CD14-positive monocyte (primary cell): ENCODE measurements at places on chromosomes 11 and 22. TPM values are rescaled to one million over a fixed set of nuclear protein-coding genes. Genes with fewer than 3 reads are reported as not detected.

DNA sequence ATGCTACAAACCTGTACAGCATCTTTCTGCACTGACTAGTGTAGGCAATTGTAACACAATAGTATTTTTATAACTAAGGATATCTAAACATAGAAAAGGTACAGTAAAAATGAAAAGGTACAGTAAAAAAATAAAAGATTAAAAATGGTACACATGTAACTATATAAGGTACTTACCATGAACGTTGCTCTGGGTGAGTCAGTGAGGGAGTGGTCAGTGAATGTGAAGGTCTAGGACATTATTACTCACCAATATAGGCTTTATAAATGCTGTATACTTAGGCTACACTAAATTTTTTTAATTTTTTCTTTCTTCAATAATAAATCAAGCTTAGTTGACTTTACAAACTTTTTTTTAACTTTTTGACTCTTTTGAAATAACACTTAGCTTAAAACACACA lies 59.9 kb downstream of the EIF3M start:
- no peak overlapping the region for H3K27ac ChIP-seq
- no peaks in the 10 kb centered on the region for H3K27me3 ChIP-seq
- H3K36me3 ChIP-seq, result no peaks in the 10 kb centered on the region
- no peak for DNase-seq
- no peak overlapping the region for H3K4me3 ChIP-seq
- H3K4me1 ChIP-seq, result no peaks in the 10 kb centered on the region

DNA sequence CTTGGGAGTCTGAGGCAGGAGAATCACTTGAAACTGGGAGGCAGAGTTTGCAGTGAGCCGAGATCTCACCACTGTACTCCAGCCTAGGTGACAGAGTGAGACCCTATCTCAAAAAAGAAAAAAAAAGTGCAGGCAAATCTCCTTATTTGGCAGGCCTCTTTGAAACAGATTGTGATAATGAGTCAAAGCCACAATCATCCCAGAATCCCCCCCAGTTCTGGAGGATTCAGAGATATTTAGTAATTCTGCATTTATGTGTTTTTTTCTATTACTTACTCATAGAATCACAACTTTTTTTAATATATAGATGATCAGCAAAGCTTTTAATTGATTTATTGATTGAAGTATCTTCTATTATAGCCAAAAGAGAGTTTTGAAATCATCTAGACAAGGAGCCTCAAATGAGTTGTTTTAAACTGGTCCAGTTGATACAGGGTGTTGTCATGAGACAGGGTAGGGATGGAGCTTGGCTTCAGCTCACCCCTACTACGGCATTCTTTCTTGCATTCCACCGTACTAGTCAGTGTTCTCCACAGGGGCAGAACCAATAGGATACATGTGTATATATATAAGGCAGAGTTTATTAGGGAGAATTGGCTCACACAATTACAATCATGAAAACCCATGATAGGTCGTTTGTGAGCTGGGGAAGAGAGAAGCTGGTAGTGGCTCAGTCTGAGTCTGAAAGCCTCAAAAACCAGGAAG lies 39.3 kb upstream of the SORL1 start:
- H3K27ac ChIP-seq, result no peak overlapping the region
- no peak overlapping the region for H3K4me3 ChIP-seq
- peaks cover 42% of the 10 kb centered on the region for H3K4me1 ChIP-seq
- no peak for DNase-seq

GRCh38 chr11:16812274-16812673 lies 73.8 kb downstream of the C11orf58 start:
- H3K27ac ChIP-seq, result peak overlapping the region; percentile 79
- no peaks in the 10 kb centered on the region for H3K27me3 ChIP-seq
- DNase-seq, result no peak
- H3K4me3 ChIP-seq, result no peak overlapping the region
- H3K4me1 ChIP-seq, result peaks cover 89% of the 10 kb centered on the region

DNA sequence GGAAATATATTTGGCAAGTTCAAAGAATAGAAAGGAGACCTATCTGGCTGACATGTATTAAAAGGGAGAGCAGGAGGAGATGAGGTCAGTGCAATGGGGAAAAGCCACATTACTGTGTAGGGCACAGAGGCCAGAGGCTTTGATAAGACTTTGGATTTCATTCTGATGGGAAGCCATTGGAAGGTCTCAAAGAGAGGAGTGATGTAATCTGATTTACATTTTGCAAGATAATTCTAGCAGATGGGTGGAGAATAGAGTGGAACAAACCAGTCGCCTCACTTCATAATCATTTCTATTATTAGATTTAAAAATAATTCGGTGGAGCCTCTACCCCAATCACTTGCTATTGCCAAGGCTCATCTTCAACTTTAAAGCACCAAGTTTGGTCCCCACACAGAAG lies 278.4 kb upstream of the ZC3H12C start:
- no peaks in the 10 kb centered on the region for H3K36me3 ChIP-seq
- DNase-seq, result no peak
- no peaks in the 10 kb centered on the region for H3K4me1 ChIP-seq
- no peak overlapping the region for H3K27ac ChIP-seq

GRCh38 chr11:12696911-12697581 lies 22.8 kb downstream of the TEAD1 start:
- H3K4me3 ChIP-seq, result no peak overlapping the region
- no peaks in the 10 kb centered on the region for H3K36me3 ChIP-seq
- peaks cover 69% of the 10 kb centered on the region for H3K27me3 ChIP-seq
- DNase-seq, result no peak
- no peak overlapping the region for H3K27ac ChIP-seq

DNA sequence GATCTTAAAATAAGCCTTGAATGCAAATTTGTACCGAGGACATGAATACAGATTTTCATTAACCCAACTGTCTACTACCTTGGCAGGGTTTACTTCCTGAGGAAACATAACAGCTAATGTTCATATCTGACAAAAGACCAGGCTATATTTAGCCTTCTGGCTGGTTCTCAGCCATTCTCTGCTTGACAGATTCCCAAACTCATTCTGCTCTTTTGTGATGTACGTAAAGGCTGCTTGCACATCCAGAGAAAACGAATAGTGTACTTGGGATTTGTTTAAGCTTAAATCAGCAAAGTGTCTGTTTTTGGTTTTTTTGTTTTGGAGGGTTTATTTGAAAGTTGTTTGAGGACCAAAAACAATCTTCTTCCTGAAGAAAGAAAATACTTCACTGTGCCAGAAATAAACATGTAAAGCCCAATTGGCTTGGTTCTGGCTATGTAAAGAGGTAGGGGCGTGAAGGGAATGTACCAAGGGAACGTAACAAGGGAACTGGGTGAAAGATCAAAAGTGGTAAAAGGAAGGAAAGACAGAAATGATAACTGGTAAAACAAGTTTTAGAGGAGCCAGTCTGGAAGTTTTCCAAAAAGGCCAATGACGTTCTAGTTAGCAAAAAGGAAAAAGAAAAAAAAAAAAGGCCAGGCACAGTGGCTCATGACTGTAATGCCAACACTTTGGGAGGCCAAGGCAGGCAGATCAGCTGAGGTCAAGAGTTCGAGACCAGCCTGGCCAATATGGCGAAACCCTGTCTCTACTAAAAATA lies 21.4 kb upstream of the CRTAM start:
- H3K27ac ChIP-seq, result no peak overlapping the region
- H3K27me3 ChIP-seq, result no peaks in the 10 kb centered on the region
- DNase-seq, result no peak
- H3K36me3 ChIP-seq, result no peaks in the 10 kb centered on the region
- H3K4me1 ChIP-seq, result no peaks in the 10 kb centered on the region

DNA sequence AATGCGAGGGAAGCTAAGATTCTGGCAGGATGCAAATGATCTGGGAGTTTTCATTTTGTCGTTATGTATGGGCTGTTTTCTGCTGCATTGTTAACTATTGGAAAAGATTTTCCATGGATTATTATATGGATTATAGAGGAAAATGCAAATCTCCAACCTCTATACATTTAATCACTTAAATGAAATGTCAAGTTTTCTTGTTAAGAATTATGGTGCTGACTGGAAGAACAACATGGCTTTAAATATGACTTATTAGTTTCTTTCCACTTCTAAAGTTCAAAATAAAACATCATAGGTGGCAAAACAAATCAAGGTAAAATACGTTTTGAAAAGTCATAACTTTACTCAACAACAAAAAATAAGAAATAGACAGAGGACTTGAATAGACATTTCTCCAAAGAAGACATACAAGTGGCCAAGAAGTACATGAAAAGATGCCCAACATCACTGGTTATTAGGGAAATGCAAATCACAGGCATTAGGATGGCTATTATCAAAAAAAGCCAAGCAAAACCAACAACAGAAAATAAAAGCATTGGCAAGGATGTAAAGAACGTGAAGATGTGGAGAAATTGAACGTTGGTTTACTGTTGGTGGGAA lies 56.2 kb upstream of the CLDN5 start:
- H3K27ac ChIP-seq, result no peak overlapping the region
- no peak for DNase-seq

- no peaks in the 10 kb centered on the region for H3K27me3 ChIP-seq
- DNase-seq, result no peak
- H3K4me3 ChIP-seq, result no peak overlapping the region
- H3K4me1 ChIP-seq, result no peaks in the 10 kb centered on the region
- H3K36me3 ChIP-seq, result no peaks in the 10 kb centered on the region
These were observed 121.5 kb downstream of the FAM76B start for GRCh38 chr11:95668131-95668530.

GRCh38 chr11:36164506-36165250 lies 124.5 kb downstream of the COMMD9 start:
- H3K27me3 ChIP-seq, result no peaks in the 10 kb centered on the region
- no peak overlapping the region for H3K27ac ChIP-seq
- DNase-seq, result no peak
- H3K4me3 ChIP-seq, result no peak overlapping the region

GRCh38 chr11:46387919-46388618 lies 3.5 kb downstream of the CHRM4 start:
- DNase-seq, result no peak
- no peaks in the 10 kb centered on the region for H3K36me3 ChIP-seq
- H3K27me3 ChIP-seq, result peaks cover 39% of the 10 kb centered on the region
- H3K27ac ChIP-seq, result no peak overlapping the region
- H3K4me1 ChIP-seq, result peaks cover 29% of the 10 kb centered on the region

The TEX12 gene
- not detected for polyA plus RNA-seq

DNA sequence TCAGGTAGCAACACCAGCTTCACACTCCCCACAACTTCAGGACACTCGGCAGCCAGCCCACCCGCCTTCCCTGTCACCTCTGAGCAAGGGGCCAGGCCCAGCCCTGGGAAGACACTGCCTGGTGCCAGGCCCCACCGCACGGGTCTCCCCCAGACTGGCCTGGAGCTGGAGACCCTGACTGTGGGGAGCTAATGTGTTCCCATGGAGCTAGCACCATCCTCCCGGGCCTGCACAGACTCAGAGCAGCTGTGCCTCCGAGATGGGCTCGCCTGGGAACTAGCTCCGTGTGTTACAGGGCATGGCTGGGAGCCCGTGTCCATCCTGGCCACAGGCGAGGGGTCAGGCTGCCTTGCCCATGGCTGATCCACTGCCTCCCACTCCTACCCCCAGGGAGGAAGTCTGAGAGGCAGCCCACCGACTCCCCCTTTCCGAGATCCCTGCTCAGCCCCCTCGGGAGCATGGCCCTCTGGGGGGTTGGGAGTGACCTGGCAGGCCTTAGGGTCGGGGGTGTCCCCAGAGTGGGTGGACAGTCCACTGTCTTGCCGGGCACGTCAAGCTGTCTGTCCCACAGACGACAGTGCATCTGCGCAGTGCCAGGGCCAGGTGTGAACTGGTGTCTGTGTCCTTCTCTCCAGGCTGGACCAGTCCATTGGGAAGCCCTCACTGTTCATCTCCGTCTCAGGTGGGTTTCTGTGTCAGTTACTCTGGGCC lies 76.7 kb upstream of the KCNQ1OT1 start:
- peaks cover 60% of the 10 kb centered on the region for H3K36me3 ChIP-seq
- H3K27ac ChIP-seq, result no peak overlapping the region
- no peaks in the 10 kb centered on the region for H3K27me3 ChIP-seq

- H3K4me1 ChIP-seq, result no peaks in the 10 kb centered on the region
- no peaks in the 10 kb centered on the region for H3K27me3 ChIP-seq
- H3K36me3 ChIP-seq, result no peaks in the 10 kb centered on the region
- no peak for DNase-seq
- H3K4me3 ChIP-seq, result no peak overlapping the region
These were observed 66.3 kb downstream of the JRKL start for GRCh38 chr11:96456111-96456510.

The PTS gene
- 14.0 TPM for polyA plus RNA-seq

The LRRC32 gene
- polyA plus RNA-seq, result 0.19 and 1.5 TPM in 2 replicates

The ST13 gene
- polyA plus RNA-seq, result 23.6 and 56.1 TPM in 2 replicates

DNA sequence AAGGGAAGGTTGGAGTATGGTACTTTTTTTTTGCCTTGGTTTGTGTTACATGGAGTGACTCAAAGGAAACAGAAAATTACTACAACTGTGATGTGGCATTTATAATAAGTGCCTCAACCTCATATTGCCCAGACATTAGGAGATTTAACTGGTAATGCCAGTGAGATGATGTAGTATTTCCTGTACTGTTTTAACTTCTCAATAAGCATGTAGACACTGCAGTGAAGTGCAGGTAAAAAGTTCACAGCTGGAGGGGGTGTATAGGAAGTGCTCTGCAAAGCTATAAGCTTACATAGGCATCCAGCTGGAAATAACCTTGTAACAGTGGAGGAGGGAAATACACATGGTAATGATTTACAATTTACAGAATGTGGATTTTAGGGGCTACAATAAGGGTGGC lies 138.2 kb upstream of the MTMR2 start:
- H3K27me3 ChIP-seq, result no peaks in the 10 kb centered on the region
- DNase-seq, result no peak
- no peaks in the 10 kb centered on the region for H3K4me1 ChIP-seq
- H3K4me3 ChIP-seq, result no peak overlapping the region
- no peak overlapping the region for H3K27ac ChIP-seq
- no peaks in the 10 kb centered on the region for H3K36me3 ChIP-seq

The RAB1B gene
- polyA plus RNA-seq, result 90.5 and 133 TPM in 2 replicates

The CALCA gene
- not detected for polyA plus RNA-seq

The RASSF10 gene
- polyA plus RNA-seq, result not detected

DNA sequence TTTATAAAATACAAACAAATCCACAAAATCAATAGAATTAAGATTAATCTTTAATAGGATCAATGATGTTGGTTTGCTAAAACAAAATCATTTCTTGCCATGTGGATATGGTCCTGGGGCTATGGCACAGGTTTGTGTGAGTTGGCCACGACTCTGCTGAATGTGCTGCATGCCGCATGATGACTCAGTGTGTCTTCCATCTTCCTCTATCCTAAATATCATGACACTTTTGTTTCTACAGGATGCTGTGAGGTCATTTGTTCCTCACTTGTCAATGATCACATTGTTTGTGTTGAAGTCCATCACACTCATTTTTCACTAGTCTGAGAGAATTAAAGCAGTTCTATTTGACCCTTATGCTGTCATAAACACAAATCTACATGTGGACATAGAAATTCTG lies 167.2 kb upstream of the ZBED5 start:
- H3K4me3 ChIP-seq, result no peak overlapping the region
- DNase-seq, result peak; percentile 66
- H3K27me3 ChIP-seq, result peaks cover 7% of the 10 kb centered on the region

- no peak overlapping the region for H3K27ac ChIP-seq
- H3K4me3 ChIP-seq, result no peak overlapping the region
- H3K36me3 ChIP-seq, result peaks cover 79% of the 10 kb centered on the region
- H3K4me1 ChIP-seq, result no peaks in the 10 kb centered on the region
- H3K27me3 ChIP-seq, result no peaks in the 10 kb centered on the region
- no peak for DNase-seq
These were observed 26.2 kb upstream of the RAB1B start for GRCh38 chr11:66242095-66242765.

The TPBGL gene
- not detected for polyA plus RNA-seq

GRCh38 chr11:76658651-76659650 lies 11.6 kb downstream of the LRRC32 start:
- no peaks in the 10 kb centered on the region for H3K27me3 ChIP-seq
- no peak for DNase-seq
- no peak overlapping the region for H3K27ac ChIP-seq
- H3K36me3 ChIP-seq, result no peaks in the 10 kb centered on the region
- H3K4me1 ChIP-seq, result peaks cover 9% of the 10 kb centered on the region
- H3K4me3 ChIP-seq, result no peak overlapping the region

The LMNTD2 gene
- polyA plus RNA-seq, result 1.2 TPM
